ENCODE measurements at places on chromosomes 4 and X. TPM values are rescaled to one million over a fixed set of nuclear protein-coding genes. Genes with fewer than 3 reads are reported as not detected.

GRCh38 chr4:91325495-91325894 is 978.3 kb upstream of the GRID2 start:
- peak; percentile 69 for DNase-seq

DNA sequence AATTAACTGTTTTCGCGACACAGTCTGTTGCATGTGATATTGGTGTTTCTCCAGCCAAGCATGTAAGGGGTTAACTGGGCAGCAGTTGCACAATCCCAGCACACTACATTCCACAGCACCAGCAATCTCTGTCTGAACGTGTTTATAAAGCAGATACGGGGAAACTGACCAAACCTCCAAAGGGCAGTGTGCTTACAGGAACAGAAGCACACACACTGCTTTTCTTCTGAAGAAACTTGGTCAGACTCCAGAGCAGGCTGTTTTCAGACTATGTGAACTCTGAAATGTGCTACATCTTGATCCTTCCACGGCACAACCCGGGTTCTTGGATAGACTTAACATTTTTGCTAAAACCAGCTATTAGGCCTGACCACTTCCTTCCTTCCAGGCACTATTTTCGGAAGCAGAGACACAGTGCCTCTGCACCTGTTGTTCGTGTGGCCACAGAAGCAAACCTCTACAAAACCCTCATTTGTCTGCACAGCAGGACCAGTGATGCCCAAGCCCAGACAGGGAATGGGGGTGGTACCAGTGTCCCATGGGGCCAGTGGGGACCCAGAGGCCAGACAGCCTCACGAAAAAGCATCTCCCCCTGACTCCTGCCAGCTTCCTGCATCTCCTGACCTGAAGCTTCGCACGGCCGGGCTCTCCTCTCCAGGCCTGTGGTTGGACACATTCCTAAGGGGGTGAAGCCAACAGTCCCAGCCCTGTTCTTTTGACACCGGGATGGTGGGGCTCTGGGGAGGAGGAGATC is 90.1 kb downstream of the IRF2 start:
- DNase-seq: peak; percentile 74

GRCh38 chr4:112287258-112287989 is 1.7 kb upstream of the TIFA start:
- DNase-seq: no peak

The NCAPG gene
- 66.4 TPM for total RNA-seq

- DNase-seq: no peak
These were observed 213.3 kb downstream of the GLUD2 start for GRCh38 chrX:121260596-121261240.

- peak; percentile 21 for DNase-seq
These were observed 120.6 kb downstream of the SPRY1 start for GRCh38 chr4:123517176-123517575.

DNA sequence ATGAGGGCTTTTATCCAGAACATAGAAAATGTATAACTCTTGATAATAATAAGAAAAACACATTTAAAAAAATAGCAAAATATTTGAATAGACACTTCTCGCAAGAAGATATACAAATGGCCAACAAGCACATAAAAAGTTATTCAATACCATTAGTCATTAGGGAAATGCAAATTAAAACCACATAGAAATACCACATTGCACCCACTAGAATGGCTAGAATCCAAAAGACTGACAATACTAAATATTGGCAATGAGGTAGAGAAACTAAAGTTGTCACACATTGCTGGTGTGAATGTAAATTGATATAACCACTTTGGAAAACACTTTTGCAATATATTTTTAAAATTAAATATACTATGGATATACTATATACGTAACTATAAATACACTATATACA is 754.3 kb upstream of the MAGEB2 start:
- DNase-seq: no peak

- DNase-seq: no peak
These were observed 21.9 kb upstream of the ANXA3 start for GRCh38 chr4:78529569-78530209.

- no peak for DNase-seq
These were observed 127.2 kb upstream of the PABPC4L start for GRCh38 chr4:134328741-134329140.

DNA sequence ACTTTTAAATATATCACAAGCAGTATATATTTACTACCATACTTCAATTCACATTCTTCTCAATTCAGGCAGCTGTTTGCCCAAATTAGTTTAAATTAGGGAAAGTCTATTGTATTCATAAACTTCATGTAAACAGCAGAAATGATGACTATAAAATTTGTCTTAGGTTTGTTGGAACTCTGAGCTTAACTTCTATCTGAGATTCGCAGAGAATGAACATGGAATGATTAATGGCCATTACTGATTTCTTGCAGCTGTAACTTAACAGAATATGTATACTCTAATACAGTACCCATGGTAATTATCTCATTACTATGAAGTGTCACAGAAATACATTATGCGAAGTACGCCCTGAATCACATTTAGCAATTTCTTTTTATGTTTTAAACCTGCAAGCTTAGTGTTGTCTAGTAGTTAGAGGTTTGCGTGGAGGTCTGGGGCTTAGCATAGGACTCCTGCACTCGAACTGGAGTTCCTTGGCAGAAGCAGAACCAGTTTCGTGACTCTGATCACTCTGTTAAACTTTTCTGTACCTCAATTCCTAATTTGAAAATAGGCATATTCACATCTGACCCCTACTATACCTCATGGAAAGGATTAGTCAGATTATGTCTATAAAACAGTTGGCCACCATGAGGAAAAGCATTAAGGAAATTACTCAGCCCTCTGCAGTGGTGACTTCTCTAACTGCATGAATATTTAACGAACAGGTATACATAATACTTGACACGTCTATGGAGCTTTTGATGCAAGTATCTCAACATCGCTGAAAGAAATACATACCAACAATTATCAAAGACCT is 243.2 kb downstream of the MGST2 start:
- DNase-seq: peak; percentile 77

DNA sequence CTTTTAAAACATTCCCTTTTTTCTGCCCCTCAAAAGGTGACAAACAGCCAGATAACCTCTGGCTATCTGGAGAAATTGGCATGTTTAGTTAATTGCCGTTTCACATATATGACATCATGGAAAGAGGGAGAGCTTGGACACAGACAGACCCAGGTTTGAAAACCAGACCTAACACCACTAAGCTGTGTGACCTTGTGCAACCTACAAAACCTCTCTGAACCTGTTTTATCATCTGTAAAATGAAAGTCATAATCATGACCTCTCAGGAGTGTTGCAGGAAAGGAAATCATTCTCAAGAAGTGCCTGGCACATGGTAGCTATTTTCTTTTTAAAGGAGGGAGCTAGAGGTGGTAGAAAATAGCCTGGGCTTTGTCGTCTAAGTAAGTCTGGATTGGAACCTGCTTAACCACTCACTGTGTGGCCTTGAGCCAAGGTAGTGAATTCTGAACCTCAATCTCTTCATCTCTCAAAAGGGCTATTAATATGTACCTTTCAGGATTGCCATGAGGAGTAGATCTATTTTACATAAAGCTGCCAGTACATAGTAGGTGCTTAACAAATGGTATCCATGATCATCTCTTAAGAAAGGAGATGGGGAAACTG is 363.5 kb downstream of the BCOR start:
- DNase-seq: no peak

GRCh38 chr4:68599150-68599549 is 23.0 kb upstream of the UGT2B17 start:
- DNase-seq: no peak

GRCh38 chr4:140952717-140953116 is 180.6 kb downstream of the RNF150 start:
- no peak for DNase-seq

The SLIT2 gene
- total RNA-seq: 28.2 TPM

The REPS2 gene
- 2.6 TPM for total RNA-seq

DNA sequence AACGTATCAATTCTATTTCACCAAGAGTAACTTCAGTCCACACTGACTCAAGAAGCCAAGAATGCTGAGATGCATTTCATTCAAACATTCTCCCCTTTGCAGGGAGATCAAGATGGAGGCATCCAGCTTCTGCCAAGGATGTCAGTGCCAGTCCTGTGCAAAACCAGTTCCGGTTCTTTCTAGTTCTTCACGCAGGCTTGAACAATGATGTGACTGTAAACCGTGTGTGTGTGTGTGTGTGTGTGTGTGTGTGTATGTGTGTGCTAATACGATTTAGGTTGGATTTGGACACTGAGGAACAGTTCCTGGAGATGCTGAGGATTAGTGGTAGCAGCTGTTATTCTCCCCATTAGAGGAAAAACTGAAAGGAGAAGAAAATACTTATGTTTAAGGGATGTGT is at the start of gene REELD1:
TSS of gene REELD1 (plus strand) at position 301 of the 400 bp plus-strand sequence. CDS start 2,415 bp downstream, outside the sequence.
- no peak for DNase-seq

The KIAA0232 gene
- 14.6 TPM for total RNA-seq

The TLR10 gene
- not detected for total RNA-seq

- no peak for DNase-seq
These were observed 56.3 kb downstream of the DTHD1 start for GRCh38 chr4:36337665-36338185.

- no peak for DNase-seq
These were observed 15.5 kb upstream of the DYNLT3 start for GRCh38 chrX:37862851-37863250.

- DNase-seq: no peak
These were observed 824 bp downstream of the TBC1D14 start for GRCh38 chr4:6910340-6910959.

- no peak for DNase-seq
These were observed 245.4 kb downstream of the ADGRL3 start for GRCh38 chr4:61445374-61446063.

The APLN gene
- total RNA-seq: 466 TPM

The EVC2 gene
- total RNA-seq: 8.8 TPM

GRCh38 chr4:20127626-20128025 is 124.1 kb upstream of the SLIT2 start:
- no peak for DNase-seq
